ENCODE measurements at places on chromosomes 6 and 20. TPM values are rescaled to one million over a fixed set of nuclear protein-coding genes. Genes with fewer than 3 reads are reported as not detected.

POM121L2 gene
- not detected for polyA plus RNA-seq

PFDN6 gene
- polyA plus RNA-seq = 56.1 TPM

NRSN1 gene
- polyA plus RNA-seq = 0.68 TPM

TRERF1 gene
- 11.1 TPM for polyA plus RNA-seq

ATAT1 gene
- 23.0 TPM for polyA plus RNA-seq

BHLHE23 gene
- polyA plus RNA-seq = 0.52 TPM

LRRN4 gene
- 0.21 TPM for polyA plus RNA-seq

SPATS1 gene
- polyA plus RNA-seq = not detected

SSTR4 gene
- not detected for polyA plus RNA-seq

NOP56 gene
- polyA plus RNA-seq = 576 TPM

ERGIC3 gene
- polyA plus RNA-seq = 155 TPM

RFX6 gene
- polyA plus RNA-seq = not detected

PACRG gene
- 0.52 TPM for polyA plus RNA-seq

THBS2 gene
- polyA plus RNA-seq = 7.9 TPM

ARMC12 gene
- 0.94 TPM for polyA plus RNA-seq

PLCB4 gene
- polyA plus RNA-seq = 6.5 TPM

SH3BGRL2 gene
- 7.5 TPM for polyA plus RNA-seq

C6orf58 gene
- polyA plus RNA-seq = 0.18 TPM

CDYL gene
- polyA plus RNA-seq = 61.6 TPM

OR2H2 gene
- 0.86 TPM for polyA plus RNA-seq

Data from GM23338 (cell line).